ENCODE measurements at places on chromosomes 16 and 17.

- no peak for DNase-seq
Observed at GRCh38 chr16:19929062-19929511, 44.4 kb upstream of the GPRC5B start.

- DNase-seq = no peak
Observed at GRCh38 chr16:65831903-65832666, 534.4 kb upstream of the CDH5 start.

DNA sequence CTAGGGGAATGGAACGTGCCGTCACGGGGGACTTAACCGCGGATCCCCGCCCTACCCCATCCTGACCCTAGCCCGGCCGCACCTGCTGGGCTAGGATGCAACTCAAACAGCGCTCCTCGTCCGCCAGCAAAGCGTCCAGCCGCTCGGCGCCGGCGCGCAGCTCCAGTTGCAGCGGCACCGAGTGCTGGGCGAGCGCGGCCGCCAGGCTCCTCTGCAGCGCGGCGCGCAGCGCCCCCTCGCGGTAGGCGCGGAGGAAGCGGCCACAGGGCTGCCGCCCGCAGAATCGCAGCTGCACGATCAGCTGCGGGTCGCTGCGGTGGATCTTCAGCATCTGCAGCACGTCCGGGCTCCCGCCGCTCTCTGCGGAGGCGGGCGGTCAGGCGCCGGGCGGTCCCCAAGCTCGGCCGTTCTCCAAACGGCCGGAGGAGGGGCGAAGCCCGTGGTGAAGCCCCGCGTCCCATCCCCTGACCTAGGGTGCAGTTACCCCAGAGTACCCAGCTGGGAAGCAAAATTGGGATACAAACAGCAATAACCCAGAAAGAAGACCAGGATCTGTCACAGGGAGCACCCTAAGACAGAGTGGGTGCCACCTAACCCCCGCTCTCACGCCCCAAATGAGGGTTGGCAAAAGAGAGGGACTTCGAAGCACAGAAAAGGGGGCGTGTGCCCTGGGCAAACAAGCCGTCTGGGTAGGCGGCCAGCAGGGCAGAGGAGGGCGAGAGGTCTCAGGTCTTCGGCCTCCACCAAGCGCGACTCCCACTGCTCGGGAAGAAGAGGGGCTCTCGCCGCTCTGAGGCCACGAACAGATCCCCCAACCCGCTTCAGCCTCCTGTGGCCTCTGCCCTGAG is 4.2 kb downstream of the TRADD start:
- DNase-seq = no peak

GRCh38 chr16:35792516-35793285 is 2333.3 kb downstream of the TP53TG3F start:
- DNase-seq = no peak

GRCh38 chr16:12609937-12610699 is 193.6 kb downstream of the CPPED1 start:
- no peak for DNase-seq

- no peak for DNase-seq
Observed at GRCh38 chr16:10265770-10266615, 83.8 kb upstream of the GRIN2A start.

DNA sequence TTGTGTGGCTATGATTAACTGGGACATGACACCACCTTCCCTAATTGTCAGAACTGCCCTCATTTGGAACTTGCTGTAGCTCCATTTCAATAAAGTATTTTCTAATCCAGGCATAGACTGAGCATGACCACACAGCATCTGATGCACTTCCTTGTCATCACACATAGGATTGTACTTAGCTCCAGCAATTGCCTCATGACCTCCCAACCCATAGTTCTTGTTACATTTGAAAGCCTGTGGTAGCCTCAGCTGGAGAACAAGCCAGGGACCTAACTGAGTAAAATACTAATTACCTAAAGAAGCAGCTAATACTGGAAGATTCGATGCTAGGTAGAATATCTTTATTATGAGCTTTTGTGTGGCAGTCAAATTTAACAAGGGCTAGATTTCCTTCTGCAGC is 187.3 kb upstream of the KIF2B start:
- no peak for DNase-seq

DNA sequence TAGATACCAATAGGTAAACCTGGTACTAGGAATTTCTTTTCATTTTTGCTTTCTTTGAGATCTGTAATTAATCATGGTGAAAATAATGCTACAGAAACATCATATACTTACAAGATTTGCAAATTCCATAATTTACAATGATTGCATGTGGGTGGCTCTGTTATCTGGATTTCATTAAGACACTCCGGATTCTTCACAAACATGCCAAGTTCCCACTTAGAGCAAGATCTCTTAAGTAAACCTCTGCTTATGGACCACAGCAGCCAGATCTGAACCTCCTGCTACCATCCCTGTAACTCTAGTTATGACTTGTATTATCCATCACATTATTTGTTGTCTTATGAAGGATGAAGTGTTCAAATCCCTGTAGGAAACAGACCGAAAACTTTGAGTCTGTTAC is 424.7 kb downstream of the CDH13 start:
- no peak for DNase-seq

- peak; percentile 8 for DNase-seq
Observed at GRCh38 chr16:10616756-10617640, 36.6 kb upstream of the EMP2 start.

GRCh38 chr17:71361656-71362450 is 759.0 kb upstream of the SOX9 start:
- no peak for DNase-seq

GRCh38 chr17:74160656-74161502 is 42.6 kb upstream of the RPL38 start:
- DNase-seq = no peak

- no peak for DNase-seq
Observed at GRCh38 chr16:23706439-23706838, 6.6 kb downstream of the ERN2 start.

DNA sequence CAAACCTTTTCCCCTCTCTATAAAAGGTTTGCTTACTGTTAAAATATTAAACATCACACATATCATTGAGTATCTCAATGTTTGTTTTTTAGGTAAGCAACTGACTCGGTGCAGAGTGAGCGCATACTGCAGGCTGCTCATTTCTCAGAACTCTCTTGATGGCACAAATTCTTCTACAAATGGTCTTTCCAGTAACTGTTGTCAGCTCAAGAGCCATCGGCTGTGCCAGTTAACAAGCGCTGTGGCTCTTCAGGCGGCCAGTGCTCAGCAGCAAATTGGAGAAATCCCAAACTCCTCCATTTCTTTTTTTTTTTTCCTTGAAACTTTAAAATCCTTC is 8.6 kb downstream of the ABCA3 start:
- DNase-seq = no peak

DNA sequence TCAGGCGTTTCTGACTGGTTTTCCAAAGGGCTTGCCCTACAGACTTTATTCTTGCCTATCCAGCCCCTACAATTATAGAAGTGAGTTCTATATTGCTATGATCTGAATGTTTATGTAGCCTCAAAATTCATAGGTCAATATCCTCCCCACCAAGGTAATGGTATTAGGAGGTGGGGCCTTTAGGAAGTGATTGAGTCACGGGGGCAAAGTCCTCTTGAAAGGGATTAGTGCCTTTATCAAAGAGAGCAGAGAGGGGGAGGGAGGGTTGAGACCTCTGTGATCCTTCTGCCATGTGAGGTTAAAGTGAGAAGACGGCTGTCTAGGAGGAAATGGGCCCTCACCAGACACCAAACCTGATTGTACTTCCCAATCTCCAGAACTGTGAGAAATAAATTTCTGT is 931 bp upstream of the CPHXL start:
- no peak for DNase-seq

DNA sequence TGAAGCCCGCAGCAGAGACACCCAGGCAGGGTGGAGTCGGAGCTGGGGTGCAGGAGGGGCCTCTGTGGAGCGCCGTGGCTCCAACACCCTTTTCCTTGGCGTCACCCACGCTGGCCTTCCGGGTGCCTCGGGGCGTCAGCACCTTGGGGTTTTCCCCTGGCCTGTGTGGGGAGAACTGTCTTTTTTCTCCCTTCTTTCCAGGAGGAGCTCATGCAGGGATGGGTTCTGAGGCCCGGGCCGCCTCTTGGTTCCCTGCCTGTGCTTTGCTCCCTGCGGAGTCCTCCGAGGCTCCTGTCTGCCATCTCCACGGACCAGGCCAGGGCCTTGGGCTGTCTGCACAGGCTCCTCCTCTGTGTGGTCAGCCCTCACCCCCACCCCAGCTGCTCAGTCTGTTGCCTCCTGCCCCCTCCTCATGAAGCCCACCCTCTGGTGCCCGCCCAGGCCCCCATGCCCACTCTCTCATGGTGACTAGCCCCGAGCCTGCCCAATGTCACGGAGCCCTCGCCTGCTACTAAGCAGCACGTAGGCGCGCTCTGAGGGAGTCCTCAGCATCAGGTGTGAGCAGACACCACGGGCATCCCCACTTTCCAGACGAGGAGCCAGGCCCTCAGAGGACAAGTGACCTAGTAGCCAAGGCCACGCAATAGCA is 5.0 kb downstream of the KATNB1 start:
- no peak for DNase-seq

DNA sequence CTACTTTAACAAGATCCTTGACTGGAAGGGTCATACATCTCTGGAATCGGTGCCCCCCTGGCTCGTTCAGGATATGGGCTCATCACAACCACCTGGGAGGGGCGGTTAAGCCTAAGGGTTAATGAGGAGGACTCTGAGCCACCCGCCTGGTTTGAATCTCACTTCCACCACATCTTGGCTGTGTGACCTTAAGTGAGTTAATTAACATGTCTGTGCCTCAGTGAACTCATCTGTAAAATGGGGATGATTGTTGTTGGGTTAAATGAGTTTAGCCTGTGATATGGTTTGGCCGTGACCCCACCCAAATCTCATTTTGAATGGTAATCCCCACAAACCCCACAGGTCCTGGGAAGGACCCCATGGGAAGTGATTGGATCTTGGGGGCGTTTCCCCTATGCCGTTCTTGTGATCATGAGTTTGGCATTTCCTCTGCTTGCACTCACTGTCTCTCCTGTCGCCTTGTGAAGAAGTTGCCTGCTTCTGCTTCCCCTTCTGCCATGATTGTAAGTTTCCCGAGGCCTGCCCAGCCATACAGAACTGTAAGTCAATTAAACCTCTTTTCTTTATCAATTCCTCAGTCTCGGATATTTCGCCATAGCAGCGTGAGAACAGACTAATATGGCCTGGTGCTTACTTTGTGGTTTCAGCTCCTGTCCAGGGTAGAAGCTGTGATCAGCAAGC is 214.0 kb upstream of the CIBAR2 start:
- DNase-seq = no peak

GRCh38 chr16:56929639-56930038 is 2.3 kb upstream of the HERPUD1 start:
- DNase-seq = no peak

GRCh38 chr16:85789773-85790172 is 9.6 kb downstream of the EMC8 start:
- DNase-seq = no peak

DNA sequence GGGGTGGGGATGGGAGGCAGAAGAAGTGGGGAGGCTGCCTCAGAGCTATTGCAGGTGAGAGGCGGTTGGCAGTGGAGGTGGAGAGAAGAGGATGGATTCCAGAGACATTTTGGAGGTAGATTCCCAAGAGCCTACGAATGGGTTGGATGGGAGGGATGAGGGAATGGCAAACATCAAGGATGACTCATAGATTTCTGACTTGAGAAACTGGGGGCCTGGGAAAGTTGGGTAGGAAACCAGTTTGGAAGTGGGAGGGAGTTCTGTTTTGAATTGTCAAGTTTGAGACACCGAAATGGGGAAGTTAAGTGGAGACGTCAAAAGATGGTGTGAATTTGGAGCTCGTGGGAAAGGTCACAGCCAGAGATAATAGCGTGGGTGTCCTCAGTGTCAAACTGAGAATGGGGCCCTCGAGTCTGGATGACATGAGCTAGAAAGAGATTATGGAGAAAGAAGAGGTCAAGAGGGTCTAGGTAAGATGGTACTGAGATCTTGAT is 6.2 kb upstream of the CYLD start:
- DNase-seq = no peak

GRCh38 chr16:48292452-48292851 is 45.1 kb upstream of the ABCC11 start:
- DNase-seq = no peak

- peak; percentile 83 for DNase-seq
Observed at GRCh38 chr16:16021988-16022682, 72.7 kb downstream of the ABCC1 start.

GRCh38 chr17:76934561-76935320 is 66.5 kb downstream of the MGAT5B start:
- DNase-seq = no peak

DNA sequence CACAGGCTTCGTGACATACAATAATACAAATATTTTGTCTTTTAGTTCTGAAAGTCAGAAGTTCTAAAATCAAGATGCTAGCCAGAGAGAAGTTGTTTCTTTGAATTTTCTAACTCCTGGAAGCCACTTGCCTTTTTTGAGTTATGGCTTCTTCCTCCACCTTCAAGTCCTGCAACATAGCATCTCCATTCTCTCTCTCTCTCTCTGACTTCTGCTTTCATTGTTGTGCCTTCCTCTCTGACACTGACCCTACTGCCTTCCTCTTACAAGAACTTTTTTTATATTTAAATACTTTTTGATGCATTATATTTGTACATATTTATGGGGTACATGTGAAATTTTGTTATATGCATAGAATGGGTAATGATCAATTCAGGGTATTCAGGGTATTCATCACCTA is 205.9 kb downstream of the MAP2K6 start:
- no peak for DNase-seq

DNA sequence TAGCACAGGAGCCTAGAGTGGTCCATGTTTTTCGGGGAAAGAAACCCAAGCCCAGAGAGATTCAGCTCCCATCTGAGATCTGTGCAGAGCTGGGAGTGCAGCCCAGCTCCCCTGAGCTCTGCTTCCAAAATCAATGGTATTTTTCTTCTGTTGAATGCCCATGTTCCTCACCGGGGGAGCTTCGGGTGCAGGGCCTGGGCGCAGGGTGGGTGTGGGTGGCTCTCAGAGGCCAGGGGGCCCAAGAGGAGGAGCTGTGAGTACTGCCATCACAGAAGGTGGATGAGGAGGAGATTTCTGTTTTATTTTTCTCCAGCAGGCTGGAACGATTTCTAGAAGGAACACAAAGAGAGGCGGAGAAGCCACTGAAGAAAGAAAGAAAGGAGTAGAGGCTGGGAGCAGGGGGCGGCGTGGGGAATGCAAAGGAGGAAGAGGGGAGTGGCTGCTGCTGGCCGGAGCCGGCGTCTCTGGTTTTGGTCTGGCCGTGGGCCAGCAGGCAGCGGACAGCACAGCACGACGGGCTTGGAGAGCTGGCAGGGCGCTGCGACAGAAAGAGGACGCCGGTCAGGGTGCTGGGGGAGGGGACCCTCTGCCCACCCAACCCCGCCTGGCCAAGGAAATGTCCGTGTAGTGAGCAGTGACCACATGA is 76.2 kb upstream of the KSR1 start:
- no peak for DNase-seq

- no peak for DNase-seq
Observed at GRCh38 chr17:64192589-64192988, 62.6 kb upstream of the ERN1 start.

DNA sequence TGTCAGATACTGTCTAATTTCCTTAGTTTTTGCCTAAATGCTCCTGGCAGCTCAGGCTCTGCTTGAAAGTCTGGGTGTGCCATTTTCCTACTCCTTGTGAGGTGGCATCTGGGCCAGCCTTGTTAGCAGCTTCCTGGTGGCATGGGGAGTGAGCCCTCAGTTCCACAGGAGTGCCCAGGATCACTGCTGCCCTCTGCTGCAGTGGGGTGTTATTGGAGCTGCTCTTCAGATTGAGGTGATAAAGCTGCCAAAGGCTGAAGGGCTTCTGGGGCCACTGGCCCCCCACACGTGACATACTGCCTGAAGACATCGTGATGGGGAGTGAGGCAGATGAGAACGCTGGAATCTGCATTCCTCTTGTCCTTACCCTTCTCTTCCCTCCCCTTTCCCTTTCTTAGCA is 27.4 kb downstream of the CEP95 start:
- DNase-seq = no peak

GRCh38 chr16:80984124-80984892 is 22.4 kb downstream of the CMC2 start:
- DNase-seq = no peak

All from GM04503 (cell line).